ENCODE measurements at places on chromosomes 3 and 15.

GRCh38 chr3:119649761-119650160, 10.6 kb downstream of the POPDC2 start:
- no peak for DNase-seq

DNA sequence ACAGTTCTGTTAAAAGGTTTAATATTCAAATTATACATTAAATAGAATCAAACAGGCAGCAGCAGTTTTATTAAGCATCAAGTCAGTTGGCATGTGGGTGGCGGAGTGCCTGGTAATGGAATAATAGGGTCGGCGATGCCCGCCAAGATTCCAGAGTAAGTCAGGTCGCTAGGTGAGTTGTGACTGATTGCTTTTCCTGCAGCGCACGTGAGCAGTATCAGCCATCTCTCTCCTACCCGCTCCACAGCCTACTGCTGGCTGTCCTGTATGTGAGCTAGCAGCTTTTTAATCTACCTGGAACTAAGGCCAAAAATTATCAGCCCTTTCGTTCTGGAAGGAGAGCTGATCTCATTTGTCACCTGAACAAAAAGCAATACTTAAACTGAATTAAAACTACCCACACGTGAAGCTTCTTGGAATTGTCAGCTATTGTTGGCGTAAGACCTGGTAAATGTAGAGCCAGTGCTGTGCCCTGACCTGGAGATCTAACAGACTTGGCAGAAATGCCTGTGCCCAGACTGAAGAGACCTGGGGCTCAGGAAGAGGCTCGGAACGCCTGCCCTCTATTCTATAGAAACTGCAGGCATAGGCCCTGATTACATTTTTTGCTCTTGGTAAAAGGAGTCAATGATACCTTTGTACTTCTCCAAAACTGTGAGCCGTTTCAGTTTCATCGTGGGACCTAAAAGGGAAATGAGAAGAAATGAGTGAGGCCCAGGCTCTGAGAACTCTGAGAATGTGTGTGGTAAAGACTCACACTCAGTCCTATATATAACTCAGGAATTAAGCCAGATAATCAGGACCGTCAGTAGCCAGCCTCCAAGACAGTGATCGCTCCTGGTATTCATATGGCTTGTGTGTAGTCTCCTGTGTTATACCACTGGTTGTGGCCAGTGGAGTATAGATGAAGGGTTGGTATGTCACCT, 21.9 kb downstream of the IDH3A start:
- no peak for DNase-seq

- no peak for DNase-seq
These were observed 89.5 kb downstream of the HES1 start for GRCh38 chr3:194225418-194225812.

- no peak for DNase-seq
These were observed 105.4 kb upstream of the PRR20G start for GRCh38 chr3:127393131-127393820.

DNA sequence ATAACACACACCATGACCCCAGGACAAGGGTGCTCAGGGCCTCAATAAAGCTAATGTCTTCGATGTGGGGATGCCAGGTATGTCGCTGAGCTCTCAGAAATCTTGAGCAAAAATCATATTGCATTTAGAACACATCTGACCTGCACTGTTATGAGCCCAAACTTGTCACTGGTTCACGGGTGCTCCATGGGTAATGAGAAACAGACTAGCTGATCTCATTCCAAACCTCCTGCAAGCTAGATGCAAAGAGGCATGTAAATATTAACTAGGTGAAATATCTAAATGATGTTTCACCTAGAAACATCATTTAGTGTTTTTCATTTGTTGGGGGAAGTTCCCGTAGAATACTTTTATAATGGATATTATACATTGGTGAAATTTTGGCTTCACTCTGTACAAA, 549.4 kb downstream of the OCA2 start:
- DNase-seq, result no peak

DNA sequence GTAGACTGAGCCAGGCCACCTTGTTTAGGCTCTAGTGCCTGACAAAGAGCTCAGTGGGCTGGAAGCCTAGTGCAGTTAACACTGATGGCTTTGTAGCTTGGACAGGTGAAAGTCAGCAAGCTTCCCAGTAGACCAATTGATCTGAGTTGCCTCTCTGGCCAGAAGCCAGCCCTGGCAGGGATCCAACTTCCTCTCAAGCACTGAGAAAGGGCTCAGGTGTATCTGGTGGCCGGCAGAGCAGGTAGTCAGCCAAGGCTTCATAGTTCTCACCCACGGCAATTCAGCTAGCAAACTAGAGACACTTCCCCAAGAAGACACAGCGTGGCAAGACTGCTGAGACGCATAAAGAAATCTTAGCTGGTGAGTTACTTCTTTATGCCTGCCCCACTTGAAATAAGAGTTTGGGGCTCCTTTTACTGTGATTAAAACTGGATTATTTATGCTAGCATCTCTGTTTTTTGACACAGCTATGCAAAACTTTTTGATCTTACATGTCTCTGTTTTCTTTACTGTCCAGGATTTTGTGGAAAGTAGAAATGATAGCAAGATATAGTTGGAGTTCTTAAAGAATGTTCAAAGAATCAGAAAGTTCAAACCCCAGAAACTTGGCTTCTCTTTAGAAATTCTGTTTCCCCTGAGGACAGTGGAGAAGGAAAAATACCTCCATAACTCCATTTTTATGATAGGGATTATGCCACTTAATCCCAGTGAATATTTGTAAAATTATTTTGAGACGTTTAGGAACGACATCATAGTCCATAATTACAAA, 8.4 kb upstream of the CA12 start:
- DNase-seq, result no peak

DNA sequence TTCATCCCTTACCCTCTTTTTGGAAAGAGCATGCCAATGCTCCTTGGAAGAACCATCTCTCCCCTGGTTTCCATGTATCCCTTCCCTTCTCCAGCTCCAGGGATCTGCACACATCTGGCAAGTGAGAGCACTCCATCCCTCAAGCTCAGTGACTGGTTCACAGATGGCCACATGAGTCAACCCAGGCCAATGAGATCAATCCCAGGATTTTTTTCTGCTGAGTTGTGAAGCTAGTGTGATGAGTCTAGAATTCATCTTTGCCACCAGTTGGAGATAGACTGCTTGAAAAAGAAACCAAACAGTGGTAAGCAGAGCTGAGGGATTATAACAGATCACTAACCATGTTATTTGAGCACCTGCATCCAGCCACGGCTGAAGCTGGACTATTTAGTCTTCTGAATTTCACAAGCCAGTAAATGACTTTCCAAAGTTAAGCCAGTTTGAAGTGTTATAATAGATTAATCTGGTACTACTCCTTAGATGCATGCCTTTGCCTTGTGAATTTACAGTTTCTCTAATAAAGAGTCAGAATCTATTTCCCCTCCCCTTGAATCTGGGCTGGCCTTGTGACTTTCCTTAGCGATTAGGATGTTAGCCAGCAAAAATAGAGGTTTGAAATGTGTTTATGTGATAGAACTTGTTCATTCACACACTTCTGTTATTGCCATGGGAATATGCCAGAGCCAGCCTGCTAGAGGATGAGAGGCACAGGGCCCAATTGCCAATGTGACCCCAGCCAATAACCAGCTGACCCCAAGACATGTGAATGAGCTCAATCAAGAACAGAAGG, 159.8 kb downstream of the WNT5A start:
- peak; percentile 71 for DNase-seq

DNA sequence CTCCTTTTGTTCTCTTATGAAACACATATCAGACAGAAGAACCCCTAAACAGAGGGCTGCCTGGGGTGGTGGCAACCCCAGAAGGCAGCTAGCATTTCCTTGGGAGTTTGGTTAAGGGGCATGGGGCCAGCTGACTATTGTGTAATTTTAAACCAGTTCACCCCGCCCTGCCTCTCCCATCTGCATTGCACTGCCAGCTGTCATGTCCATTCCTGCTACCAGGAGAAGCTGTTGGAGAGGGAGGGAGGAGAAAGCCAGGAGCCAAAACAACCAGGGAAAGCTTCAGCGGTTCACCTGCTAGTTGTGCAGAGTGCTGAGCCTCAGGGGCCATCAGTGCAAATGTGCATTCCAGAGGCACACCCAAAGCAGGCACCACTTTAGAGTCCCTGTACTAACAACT, 47.6 kb upstream of the ATP1B3 start:
- no peak for DNase-seq

DNA sequence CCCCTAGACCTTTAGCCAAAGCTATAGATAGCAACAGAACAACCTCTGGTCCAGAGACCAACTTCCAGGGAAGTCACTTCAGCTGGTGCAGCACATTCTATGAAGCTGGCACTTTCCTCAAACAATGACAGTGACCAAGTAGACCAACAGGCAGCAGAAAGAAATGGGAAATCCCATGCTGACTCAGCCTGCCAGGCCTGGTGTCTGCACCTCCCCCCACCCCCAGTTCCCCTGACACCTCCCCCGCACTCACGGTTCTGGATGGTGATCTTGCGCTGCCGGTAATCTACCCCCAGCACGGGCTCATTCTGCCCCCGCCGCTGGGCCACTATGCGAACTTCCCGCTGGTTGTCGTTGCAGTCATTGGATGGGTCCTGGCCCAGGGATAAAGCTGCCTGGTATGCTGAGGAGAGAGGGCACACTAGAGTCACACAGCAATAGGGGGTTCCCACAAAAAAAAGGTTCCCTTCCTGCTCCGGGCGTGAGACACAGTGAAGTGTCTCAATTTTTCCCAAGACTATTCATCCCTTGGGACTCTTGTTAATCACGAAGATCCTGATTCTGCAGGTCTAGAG, 17.0 kb downstream of the ILDR1 start:
- no peak for DNase-seq

DNA sequence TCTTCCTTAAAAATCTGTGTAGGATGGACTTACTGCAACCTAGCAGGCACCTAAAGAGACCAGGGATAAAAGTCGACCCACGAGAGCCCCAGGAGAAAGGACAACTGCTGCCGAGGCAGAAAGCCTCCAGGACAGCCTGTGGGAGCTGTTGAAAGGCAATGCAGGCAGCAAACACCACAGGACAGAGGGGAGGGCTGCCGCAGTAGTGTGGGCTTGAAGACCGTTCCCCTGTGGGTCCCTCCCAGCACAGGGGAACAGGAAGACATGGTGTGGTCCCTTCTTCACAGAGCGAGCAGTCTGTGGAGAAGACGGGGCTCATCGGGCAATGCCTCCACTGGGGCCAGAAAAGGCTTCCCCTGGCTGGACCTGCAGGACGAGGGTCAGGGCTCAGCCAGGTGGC, 58.5 kb upstream of the GATA2 start:
- peak; percentile 27 for DNase-seq

DNA sequence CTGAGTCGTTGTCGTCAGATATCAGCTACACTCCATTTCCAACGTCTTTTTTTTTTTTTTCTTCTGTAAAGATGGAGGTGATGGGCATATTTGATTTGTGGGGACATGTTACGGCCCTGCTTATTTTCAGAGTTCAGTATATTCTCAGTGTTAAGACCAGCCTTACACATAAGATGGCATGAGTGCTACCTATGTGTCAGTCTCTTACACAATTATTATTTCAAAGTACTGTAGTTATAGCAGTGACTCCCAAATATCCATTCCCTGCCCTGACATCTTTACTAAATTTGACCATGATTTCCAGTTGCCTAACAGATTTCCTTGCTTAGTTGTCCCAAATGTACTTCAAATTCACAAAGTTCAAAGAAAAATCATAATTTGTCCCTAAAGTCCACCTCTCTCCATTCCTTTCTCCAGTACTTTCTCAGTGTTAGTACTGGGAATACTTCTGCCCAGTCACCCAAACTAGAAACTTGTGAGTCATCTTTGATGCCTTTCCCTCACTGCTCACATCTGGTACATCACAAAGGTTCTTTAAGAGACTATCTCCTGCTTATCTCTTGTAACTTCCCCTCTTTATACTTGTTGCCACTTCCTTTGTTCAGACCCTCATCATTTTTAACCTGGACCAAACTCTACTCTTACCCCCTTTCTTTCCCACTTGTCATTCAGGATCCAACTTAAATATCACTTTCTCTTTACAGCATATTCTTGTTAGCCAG, 67.0 kb downstream of the ZNF609 start:
- peak; percentile 80 for DNase-seq

DNA sequence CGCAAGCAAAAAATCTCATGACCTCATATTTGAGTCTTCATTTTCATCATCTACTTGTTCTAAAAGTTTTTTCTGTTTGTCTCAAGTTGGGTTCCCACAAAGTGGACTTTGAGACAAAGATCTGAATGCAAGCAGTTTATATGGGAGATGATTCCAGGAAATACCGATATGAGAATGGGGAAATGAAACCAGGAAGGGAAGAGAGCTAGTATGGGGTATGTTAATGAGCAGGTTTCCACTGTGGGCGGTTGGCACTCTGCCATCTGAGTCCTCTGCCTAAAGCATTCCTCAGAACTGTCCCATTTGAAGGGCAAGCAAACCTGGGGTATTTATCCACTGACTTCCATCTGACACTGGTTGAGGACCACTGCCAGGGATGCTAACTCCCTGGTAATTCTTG, 8.8 kb downstream of the ADPRH start:
- DNase-seq, result no peak

- peak; percentile 10 for DNase-seq
These were observed 62.7 kb downstream of the PDE8A start for GRCh38 chr15:85044251-85044853.

DNA sequence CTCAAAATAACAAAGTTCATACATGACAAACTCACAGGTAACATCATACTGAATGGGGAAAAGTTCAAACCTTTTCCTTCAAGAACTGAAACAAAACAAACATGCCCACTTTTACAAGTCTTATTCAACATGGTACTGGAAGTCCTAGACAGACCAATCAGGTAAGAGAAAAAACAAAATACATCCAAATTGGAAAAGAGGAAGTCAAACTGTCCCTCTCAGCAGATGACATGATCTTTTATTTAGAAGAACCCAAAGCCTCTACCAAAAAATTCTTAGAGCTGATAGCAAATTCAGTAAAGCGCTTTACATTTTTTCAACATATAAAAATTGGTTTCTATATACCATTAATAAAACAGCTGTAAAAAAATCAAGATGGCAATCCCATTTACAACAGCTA, 219.4 kb downstream of the STAG1 start:
- DNase-seq, result no peak

- no peak for DNase-seq
These were observed 2.9 kb upstream of the PSTPIP1 start for GRCh38 chr15:76991741-76992645.

DNA sequence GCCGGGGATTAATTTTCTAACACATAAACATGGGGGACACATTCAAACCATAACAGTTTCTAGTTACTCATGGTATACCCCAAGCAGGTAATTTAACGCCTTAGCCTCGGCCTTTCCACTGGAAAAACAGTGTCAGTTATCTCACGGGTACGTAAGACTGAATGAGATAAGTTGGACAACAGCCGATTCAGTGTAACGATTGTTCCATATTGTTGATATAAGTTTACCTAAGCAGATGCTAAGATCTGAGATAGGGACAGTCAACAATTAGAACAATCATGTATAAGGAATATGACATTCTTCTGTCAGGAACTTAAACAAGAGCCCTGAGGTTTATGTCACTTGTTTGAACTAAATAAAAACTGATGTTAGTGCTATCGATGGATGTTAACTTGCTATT, 130.8 kb downstream of the GHSR start:
- DNase-seq, result no peak
